ENCODE measurements at places on chromosomes 5 and 9. TPM values are rescaled to one million over a fixed set of nuclear protein-coding genes. Genes with fewer than 3 reads are reported as not detected.

TMEM171 gene
- not detected for polyA plus RNA-seq

PCDHA7 gene
- not detected for polyA plus RNA-seq

EXOSC3 gene
- polyA plus RNA-seq: 16.5 TPM

HMGCS1 gene
- 11.9 TPM for polyA plus RNA-seq

C5orf52 gene
- polyA plus RNA-seq: not detected

APBA1 gene
- not detected for polyA plus RNA-seq

NNT gene
- polyA plus RNA-seq: 60.6 TPM

EGFLAM gene
- polyA plus RNA-seq: not detected

IGFBPL1 gene
- polyA plus RNA-seq: not detected

SOX30 gene
- polyA plus RNA-seq: 0.07 TPM

CAMK4 gene
- 1.8 TPM for polyA plus RNA-seq

FREM1 gene
- not detected for polyA plus RNA-seq

PDCD1LG2 gene
- polyA plus RNA-seq: 0.09 TPM

COL27A1 gene
- not detected for polyA plus RNA-seq
